ENCODE measurements at places on chromosomes 4 and X.
A peak's percentile ranks its signal among the peaks of the same experiment; 100 is the strongest.

- DNase-seq, result no peak
These were observed 21.9 kb downstream of the TKTL1 start for GRCh38 chrX:154317391-154317995.

GRCh38 chr4:16294455-16294854 is 68.2 kb upstream of the TAPT1 start:
- no peak for DNase-seq

- DNase-seq, result no peak
These were observed 6.5 kb downstream of the TBC1D14 start for GRCh38 chr4:6916069-6916586.

- no peak for DNase-seq
These were observed 57.6 kb downstream of the WDFY3 start for GRCh38 chr4:84908876-84909275.

- no peak for DNase-seq
These were observed 42.6 kb downstream of the SPANXA2 start for GRCh38 chrX:141632124-141632523.

GRCh38 chrX:18929775-18930174 is 54.1 kb downstream of the PHKA2 start:
- no peak for DNase-seq

DNA sequence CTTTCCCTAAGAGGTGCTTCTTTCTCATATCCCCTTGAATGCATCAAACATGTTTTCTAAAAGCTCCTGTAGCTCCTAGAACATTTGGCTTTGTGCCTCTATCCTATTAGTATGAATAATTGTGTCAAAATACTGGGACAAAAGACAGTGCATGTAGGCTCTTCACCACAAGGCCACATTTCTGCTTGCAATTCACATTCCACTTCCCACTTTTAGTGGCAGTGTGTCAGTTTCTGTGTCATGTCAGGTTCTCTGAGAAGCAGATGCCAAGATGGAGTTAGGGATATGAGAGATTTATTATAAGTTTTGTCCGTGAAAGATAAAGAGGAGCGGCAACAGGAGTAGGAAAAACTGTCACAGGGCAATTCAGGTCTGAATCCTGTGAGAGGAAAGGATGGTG is 61.3 kb upstream of the GPRIN3 start:
- DNase-seq, result no peak

GRCh38 chrX:12685541-12685940 is 105.7 kb upstream of the PRPS2 start:
- no peak for DNase-seq

- DNase-seq, result no peak
These were observed 14.1 kb upstream of the SCRG1 start for GRCh38 chr4:173413036-173413435.

GRCh38 chr4:7620814-7621176 is 186.1 kb upstream of the PSAPL1 start:
- DNase-seq, result no peak

DNA sequence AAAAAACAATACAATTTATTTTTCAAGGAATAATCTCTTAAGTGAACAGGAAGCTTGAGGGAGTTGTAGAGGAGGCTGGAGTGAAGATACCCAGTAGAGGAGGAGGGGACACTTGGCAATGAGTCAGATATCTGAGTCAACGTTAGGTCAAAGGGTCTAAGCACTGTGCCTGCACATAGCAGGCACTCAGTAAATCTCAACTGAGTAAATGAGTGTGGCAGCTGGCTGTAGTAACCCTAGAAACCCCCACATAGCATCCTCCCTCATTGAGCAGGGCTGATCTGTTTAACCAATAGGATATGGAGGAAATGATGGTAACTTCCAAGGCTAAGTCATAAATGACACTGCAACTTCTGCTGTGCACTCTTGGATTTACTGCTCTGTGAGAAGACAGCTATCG is 186.0 kb upstream of the FAM241A start:
- DNase-seq, result no peak

GRCh38 chr4:184826691-184827270 is 1.0 kb upstream of the ACSL1 start:
- DNase-seq, result no peak

DNA sequence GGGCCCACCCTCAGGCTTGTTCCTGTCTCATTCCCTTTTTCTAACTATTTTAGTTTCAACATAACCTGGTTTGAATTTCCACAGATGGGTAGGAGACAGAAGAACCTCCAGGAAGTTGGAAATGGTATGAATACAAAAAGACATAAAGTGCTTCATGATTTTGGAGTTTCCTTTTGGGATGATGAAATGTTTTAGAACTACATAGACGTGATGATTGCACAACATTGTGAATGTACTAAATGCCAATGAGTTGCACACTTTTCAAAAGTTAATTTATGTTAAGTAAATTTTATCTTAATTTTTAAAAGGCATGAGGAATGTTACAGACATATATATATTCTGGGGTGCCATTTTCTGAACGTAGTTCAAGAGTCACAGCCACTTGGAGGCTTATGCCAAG is 41.1 kb upstream of the IBSP start:
- DNase-seq, result no peak

- no peak for DNase-seq
These were observed 39.6 kb upstream of the PSAPL1 start for GRCh38 chr4:7474320-7474719.

DNA sequence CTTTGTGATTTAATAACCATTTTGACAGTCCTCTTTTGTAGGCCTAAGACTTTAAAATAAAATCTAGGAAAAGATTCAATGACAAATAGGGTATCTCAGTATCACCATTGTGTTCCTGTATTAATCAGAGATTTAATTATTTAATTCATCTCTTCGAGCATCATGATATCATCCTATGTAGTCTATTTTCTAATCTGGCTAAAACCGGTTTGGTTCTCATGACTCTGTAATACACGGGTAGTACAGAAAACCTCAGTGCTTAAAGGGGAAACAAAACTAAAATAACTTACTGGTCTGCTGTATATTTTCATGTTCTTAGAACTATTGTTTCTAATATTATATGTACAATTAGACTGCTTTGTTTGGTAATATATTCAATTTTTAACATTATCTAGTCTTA is 23.7 kb upstream of the FBXW7 start:
- no peak for DNase-seq

- DNase-seq, result no peak
These were observed 556.1 kb downstream of the IL1RAPL1 start for GRCh38 chrX:29143356-29143755.

DNA sequence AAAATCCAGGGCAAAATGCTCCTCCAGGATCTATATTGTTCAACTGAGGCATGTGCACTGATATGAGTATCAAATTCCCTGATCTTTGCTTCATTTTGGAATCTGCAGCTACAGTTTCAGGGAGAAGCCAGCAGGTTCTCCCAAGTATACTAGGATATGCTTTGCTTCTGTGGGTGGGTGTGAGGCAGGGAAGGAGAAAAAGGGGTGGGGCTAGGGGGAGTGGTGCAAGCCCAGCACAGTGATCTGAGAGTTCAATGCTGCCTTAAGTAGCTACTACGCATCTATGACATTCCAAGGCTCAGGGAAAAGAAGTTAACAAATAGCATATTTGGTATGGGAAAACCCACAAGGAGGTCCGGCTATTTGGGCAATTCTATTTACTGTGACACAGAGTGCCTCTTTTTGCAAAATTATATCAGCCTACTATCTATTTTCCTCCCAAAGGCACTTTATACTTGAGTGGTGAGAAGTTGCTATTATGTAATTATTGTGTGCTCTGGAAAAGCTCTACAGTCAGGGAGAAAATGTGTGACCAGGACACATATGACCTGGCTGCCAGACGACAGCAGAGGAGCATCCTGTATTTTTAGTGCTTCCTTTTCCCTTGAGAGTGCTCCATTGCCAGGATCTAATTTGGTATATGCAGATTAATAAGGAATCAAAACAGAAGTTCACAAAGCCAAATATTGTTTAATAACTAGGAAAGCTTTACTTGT is 162.0 kb downstream of the RNF150 start:
- DNase-seq, result no peak

DNA sequence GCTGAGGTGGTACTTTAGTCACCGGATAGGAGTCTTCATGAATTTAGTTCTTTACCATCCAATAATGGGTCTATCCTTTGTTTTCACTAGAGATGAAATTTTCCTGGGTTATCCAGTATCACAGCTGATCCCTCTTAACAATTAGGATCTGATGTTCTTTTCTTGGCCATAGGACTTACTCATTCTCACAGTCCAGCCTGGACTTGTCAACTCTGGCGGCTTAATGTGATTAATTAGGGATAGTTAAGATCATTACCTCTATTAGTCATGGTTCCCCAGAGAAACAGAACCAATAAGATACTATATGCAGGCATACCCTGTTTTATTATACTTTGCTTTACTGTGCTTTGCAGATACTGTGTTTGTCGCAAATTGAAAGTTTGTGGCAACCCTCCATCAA is 272.7 kb upstream of the FAT4 start:
- DNase-seq, result no peak

DNA sequence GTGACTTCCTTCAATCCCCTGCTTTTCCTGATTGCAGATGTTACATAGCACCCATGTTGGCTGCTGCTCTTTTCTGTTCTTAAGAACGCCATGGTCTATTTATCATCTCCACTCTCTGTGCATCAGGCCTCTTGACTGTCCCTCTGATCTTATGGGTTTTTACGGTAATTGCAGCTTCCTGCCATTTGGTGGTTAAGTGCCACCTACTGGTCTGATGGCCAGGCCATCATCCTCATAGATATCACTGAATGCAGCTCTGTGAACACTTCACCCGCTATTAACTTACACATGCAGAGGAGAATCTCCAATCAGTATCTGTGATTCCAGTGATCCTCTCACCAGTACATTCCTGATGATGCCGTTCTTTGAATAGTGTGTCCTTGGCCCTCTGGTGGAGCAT is 382.4 kb downstream of the TRAM1L1 start:
- DNase-seq, result no peak

GRCh38 chrX:71438750-71439149 is 72.6 kb downstream of the TAF1 start:
- no peak for DNase-seq

GRCh38 chrX:153862369-153863250 is 23.4 kb downstream of the L1CAM start:
- no peak for DNase-seq

DNA sequence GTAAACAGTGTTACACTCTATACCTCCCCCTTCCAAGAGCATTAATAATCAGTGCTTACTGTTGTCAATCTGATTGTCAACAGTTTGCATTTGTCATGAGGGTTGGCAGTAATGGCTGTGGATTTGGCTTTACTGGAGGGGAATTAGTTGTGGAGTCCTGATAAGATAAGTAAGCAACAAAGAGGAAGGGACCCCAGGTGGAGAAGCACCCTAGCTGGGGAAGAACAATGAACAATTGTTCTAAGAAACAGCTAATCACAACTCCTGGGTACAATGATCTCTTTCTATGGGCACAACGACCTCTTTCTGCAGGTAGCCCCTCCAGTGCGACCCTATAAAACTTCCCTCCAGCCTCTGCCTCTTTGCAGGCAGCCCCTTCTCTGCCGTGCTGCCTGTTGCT is 53.2 kb upstream of the CDKN2AIP start:
- DNase-seq, result no peak

- no peak for DNase-seq
These were observed 49.2 kb downstream of the ANAPC10 start for GRCh38 chr4:145048817-145049216.

DNA sequence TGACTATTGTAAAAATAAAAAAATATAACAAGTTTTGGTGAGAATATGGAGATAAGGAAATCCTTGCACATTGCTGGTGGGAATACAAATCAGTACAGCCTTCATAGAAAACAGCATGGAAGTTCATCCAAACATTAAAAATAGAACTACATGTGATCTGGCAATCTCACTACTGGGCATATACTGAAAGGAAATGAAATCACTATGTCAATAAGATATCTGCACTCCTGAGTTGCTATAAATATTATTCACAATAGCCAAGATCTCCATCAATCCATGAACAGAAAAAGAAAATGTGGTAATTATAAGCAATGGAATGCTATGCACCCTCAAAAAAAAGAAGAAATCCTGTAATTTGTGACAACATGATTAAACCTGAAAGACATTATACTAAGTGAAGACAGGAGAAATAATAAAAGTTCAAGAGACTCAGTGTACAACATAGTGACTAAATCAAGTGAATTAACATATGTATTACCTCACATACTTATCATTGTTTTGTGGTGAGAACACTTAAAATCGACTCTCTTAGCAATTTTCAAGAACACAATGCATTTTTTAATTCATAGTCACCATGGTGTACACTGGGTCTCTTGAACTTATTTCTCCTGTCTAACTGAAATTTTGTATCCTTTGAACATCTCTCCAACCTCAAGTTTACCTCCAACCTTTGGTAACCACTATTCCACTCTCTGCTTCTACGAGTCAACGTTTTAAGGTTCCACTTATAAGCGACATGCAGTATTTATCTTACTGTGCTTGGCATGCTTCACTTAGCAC is 1703.7 kb upstream of the AGA start:
- no peak for DNase-seq

GRCh38 chr4:88007304-88008121 is at the start of gene PKD2:
PKD2 (plus strand) TSS chr4:88007635; CDS start chr4:88007734, 99 bp downstream.
- DNase-seq, result peak; percentile 42

GRCh38 chr4:26964512-26964911 is 103.9 kb downstream of the STIM2 start:
- no peak for DNase-seq

Data from activated T-helper 1 cell treated with anti-CD3 and anti-CD28 coated beads, Interleukin-2, amount 50 U/mL, for 16 hours (primary cell).